ENCODE measurements at places on chromosomes 11 and 22. TPM values are rescaled to one million over a fixed set of nuclear protein-coding genes. Genes with fewer than 3 reads are reported as not detected.

The CCDC157 gene
- 2.4 TPM for total RNA-seq

The NARS2 gene
- total RNA-seq: 11.2 TPM

DNA sequence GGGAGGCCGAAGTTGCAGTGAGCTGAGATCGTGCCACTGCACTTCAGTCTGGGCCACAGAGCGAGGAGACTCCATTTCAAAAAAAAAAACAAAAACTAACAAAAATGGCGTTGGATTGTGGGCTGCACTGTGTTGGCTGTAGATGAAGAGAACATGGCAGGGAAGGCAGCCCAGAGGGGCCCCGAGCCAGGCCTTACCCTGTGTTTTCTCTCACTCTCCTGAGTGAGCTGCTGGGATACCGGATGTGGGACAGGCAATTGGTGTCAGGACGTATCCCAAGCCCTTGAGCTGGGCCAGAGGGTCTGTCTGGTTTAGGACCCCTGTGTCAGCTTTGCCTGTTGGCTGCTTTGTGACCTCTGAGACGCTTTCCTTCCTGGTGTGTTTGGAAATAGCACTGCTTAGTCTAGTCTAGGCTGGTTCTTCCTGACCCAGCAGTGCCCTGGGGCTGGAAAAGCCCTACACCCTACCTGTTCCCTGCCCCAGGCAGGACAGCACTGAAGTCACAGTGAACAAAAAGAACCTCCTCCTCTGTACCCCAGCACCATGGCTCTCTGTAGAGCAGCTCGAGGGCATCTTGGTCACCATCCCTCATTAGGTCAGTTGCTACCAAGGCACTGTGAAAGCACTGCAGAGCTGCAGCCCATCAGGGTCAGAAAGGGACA lies 17.8 kb downstream of the CHADL start:
- DNase-seq: no peak
- no peaks in the 10 kb centered on the region for H3K36me3 ChIP-seq
- no peak overlapping the region for H3K27ac ChIP-seq

GRCh38 chr22:21613553-21614233 lies 16.1 kb downstream of the YDJC start:
- no peak overlapping the region for H3K4me3 ChIP-seq
- H3K27me3 ChIP-seq: no peaks in the 10 kb centered on the region
- no peaks in the 10 kb centered on the region for H3K4me1 ChIP-seq
- DNase-seq: no peak

DNA sequence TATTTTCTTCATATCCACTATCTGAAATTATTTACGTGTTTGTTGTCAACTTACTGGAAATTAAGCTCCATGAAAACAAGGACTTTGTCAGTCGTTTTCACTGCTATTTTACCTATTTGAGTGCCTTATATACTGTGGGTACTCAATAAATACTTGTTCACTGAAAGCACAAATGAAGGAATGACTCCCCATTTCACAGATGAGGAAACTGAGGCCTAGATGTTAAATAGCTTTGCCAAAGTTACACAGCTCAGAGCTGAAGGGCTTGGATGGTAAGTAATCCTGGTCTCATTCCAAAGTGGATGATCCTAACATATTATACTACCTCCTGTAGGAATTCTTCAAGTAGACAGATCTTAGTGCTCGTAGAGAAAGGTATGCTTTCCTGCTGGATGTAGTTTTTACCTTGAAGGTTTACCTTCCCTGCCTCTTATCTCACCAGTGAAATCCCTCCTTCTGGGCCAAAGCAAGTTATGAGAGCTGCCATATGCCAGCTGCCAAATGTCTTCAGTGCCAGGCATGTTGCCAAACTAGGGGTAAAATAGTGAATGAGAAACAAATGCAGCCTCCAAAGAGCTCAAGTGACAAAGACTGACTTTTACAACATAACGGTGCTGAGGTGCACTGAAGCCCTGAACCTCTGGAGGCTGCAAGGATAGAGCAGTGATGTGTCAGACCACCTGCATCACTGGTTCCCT lies 129.7 kb downstream of the TRIM44 start:
- H3K4me3 ChIP-seq: no peak overlapping the region
- H3K27me3 ChIP-seq: no peaks in the 10 kb centered on the region
- peaks cover 3% of the 10 kb centered on the region for H3K36me3 ChIP-seq
- H3K27ac ChIP-seq: no peak overlapping the region
- DNase-seq: no peak

DNA sequence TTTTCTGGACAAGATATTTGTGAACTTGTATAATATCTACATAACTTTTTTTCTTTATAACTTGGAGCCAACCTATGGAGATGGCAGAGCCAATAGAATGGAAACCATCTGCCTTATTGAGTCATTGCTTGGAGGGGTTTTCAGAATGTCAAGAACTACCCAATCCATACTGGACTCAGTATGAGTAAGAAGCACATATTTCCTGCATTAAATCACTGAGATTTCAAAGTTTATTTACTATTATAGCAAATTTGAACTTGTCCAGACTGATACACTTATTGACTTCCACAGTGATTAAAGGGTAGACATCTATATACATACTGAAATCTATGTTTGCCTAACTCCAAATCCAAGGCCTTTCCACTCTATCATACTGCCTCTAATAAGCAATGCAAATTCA lies 704.0 kb downstream of the KCNA4 start:
- no peak overlapping the region for H3K4me3 ChIP-seq
- H3K4me1 ChIP-seq: peaks cover 3% of the 10 kb centered on the region
- no peak overlapping the region for H3K27ac ChIP-seq

DNA sequence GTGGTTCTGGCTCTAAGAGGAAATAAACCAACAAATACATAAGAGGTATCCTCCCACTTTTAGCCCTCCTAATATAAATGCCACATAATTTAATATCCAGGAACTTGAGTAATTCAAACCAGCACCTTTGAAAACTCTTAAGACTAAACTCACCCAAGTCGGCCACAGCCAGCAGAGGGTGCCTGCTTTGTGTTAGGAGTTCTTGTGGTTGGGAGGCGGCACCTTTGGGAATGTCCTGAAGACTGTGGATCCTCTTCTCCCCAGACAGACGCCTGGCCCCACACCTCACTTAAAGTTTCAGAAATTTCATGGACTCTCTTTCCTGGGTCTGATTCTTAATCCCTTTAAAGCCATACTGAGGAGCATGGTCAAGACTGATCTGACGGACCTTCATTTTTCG lies 169.0 kb downstream of the TBC1D22A start:
- DNase-seq: no peak
- H3K36me3 ChIP-seq: no peaks in the 10 kb centered on the region
- no peak overlapping the region for H3K4me3 ChIP-seq
- no peaks in the 10 kb centered on the region for H3K27me3 ChIP-seq
- H3K4me1 ChIP-seq: no peaks in the 10 kb centered on the region

DNA sequence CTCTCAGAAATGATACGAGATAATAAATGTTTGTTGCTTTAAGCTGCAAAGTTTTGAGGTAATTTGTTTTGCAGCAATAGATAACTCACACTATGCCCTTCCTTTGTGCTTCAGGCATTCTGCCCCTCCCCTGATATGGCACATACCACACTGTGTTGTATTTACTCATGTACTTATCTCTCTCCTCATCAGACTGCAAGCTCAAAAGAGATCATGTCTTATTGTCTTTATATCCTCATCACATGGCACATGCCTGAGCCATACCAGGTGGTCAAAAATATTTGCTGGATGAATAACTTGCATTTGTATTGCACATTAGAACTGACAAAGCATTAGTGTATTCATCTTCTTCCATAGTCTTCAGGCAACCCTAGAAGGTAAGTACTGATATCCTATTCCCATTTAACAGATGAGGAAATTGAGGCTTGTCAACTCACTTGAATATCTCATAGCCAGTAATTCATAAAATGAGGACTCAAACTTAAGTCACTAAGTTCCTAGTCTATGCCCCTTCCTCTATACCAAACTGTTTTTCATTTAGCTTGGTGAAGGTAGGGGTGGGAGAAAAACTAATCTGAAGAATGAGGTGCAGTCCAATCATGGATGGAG lies 83.9 kb upstream of the EED start:
- no peaks in the 10 kb centered on the region for H3K4me1 ChIP-seq
- no peaks in the 10 kb centered on the region for H3K36me3 ChIP-seq
- DNase-seq: no peak
- H3K27ac ChIP-seq: no peak overlapping the region
- H3K4me3 ChIP-seq: no peak overlapping the region

DNA sequence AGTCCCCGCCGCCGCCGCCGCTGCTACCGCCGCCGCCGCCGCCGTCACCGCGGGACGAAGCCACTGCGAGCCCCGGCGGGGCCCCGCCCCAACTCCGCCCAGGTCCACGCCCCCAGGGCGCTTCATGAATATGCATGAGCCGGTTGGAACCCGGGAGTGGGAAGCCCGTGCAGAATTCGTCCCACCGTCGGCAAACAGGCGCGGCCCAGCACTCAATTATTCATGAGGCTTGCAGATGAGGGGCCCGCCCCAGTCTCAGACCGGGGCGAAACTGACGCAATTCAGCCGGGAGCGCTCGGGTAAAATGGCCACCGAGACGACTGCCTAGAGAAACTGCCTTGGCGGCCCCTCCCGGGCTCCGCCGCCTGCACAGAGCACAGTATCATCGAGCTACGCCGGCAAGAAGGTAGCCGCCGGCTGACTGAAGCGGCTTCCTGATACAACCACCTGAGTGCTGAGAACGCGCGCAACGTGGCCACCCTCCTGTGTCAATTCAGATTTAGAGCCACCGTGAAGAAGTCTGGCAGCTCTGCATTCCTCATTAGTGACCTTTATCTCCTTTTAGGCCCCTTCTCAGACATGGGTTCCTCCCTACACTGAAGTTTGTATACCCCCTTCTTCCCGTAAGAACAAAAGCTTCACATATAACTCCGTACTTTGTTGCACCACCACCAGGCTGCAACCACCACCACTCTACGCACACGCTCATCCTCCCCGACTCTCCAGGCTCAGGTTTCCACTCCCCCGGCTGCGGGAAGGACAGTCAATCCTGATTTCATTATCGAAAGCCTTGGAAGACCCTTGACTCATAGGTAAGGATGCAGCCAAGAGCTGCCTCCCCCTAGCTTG lies at the start of gene TNKS1BP1:
Gene TNKS1BP1, minus strand, starts transcription at position 67 of the 849 bp plus-strand sequence. CDS start 3,067 bp downstream, outside the sequence.
- no peaks in the 10 kb centered on the region for H3K36me3 ChIP-seq
- peak within 1 kb of the TSS; percentile 56 for H3K4me3 ChIP-seq
- peak; percentile 99 for DNase-seq
- no peaks in the 10 kb centered on the region for H3K27me3 ChIP-seq
- peak within 1 kb of the TSS; percentile 87 for H3K27ac ChIP-seq
- no peaks in the 10 kb centered on the region for H3K4me1 ChIP-seq

DNA sequence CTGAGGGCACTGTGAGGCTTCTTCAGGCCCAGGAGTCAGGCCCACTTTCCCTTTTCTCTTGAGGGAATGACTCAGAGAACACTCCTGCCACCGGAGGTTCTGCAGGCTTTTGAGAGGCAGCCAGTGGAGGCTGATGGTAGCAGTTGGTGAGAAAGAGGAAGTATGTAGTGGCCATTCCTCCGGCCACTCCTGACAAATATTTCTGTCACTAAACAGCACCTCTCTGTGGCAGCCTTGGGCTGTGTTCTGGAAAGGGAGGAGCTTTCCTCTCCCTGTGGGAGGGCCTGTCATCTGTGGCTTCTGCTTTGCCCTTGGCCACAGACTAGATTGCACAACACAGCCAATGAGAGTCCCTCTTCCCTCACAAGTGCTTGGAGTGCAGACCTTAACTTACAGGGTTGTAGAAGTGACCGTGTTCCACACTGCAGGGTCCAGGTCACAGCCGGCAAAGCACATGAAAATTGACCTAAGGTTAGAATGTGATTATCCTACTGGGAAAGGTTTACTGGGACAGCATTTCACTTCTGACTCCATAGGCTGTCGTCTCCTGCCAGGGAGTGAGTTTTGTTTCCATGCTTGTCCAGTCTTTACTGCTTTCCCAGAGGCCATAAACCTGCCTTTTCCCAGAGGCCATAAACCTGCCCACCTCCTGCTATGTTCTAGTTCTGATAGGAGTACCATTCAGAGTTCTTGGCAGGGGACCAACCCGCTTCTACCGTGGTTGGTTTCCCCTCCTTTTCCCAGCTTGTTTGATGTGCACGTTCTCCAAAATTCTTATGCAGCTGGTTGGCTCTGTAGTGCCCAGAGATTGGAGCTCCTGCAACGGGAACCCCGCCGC lies 33.3 kb downstream of the MARK2 start:
- no peak overlapping the region for H3K4me3 ChIP-seq
- no peaks in the 10 kb centered on the region for H3K36me3 ChIP-seq
- DNase-seq: peak; percentile 91
- H3K4me1 ChIP-seq: no peaks in the 10 kb centered on the region
